ENCODE measurements at places on chromosomes 11 and 22.

GRCh38 chr11:45412521-45412920 is 126.4 kb upstream of the SYT13 start:
- DNase-seq: no peak

DNA sequence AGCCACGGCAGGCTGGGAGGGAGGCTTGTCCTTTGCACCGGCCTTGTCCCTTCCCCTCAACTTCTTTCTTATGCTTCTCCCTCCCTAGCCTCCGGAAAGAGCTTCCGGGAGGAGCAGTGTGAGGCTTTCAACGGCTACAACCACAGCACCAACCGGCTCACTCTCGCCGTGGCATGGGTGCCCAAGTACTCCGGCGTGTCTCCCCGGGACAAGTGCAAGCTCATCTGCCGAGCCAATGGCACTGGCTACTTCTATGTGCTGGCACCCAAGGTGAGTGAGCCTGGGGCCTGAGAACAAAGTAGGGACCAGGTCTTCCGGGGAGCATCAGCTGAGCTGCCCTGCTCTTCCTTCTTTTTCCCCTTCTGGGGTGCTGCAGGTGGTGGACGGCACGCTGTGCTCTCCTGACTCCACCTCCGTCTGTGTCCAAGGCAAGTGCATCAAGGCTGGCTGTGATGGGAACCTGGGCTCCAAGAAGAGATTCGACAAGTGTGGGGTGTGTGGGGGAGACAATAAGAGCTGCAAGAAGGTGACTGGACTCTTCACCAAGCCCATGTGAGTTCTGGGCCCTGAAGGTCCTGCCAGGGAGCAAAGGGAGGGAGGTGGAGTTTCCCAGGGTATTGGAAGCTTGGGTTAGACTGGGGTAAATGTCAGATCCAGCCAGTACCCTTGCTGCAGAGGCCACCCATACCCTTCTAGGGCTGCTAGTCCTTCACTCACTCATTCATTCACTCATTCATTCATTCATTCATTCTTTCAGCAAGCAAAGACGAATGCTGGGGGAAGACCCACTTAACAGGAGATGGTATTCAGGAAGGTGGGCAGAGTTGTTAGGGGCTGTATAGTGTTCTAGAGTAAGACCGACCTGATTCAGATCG is 22.6 kb downstream of the ADAMTS15 start:
- DNase-seq: no peak

GRCh38 chr11:11163236-11163635 is 189.8 kb downstream of the CSNK2A3 start:
- DNase-seq: peak; percentile 35

DNA sequence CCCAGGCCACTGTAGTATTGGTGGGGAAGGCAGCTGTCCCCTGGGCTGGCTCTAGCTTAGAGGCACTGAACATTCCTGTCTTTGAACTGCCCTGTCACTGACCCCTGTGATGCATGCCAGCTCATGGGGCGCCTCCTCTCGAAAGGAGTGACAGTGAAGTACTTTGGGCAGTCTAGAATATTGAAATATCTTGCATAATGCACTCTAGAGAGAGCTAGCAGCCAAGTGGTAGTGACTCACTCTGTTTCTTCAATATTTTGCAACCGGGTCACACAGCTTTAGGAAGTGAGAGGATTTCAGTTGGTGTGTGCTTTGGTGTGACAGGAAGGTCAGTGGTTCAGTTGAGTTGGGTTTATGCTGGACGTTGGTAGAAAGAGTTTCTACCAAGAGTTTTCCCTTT is 35.5 kb upstream of the ST14 start:
- peak; percentile 76 for DNase-seq

DNA sequence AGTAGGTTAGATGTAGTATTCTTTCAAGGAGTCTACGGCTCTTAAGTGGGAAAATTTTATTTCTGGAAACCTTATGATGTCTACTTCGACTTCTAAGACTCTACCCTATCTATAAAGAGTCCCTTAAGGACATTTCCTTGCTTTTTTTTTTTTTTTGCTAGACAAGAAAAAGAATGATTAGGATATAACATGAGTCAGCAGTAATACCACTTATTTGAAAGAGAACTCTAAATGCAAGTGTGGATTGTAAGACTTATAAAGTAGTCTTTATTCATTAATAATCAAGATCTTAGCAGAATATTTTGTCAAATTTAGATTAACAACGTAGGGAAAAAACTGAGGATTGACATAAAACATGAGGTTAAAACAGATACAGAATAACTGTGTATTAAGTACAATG is 71.0 kb downstream of the DKK3 start:
- no peak for DNase-seq

DNA sequence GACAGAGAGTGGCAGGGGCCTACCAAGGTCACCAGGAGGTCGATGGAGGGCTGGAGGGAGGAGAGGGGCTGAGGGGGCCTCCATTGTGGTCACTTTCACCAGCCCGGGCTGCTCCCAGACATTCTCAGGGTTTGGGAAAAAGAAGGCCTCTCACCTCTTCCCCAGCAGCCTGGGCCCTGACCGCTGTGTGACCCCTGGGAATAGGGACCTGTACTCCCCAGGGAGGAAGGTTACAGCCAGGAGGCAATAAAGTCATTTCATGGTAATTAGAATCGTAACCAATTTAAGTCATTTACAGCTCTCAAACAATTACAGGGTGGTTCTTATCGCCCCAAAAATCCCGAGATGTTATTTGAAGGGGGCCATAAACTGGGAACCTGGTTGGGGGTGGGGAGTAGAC is 37.8 kb downstream of the ISX start:
- DNase-seq: no peak

- no peak for DNase-seq
Observed at GRCh38 chr11:5504403-5504921, 5.3 kb downstream of the UBQLN3 start.

GRCh38 chr22:24445481-24446259 is 18.3 kb downstream of the ADORA2A start:
- DNase-seq: no peak

DNA sequence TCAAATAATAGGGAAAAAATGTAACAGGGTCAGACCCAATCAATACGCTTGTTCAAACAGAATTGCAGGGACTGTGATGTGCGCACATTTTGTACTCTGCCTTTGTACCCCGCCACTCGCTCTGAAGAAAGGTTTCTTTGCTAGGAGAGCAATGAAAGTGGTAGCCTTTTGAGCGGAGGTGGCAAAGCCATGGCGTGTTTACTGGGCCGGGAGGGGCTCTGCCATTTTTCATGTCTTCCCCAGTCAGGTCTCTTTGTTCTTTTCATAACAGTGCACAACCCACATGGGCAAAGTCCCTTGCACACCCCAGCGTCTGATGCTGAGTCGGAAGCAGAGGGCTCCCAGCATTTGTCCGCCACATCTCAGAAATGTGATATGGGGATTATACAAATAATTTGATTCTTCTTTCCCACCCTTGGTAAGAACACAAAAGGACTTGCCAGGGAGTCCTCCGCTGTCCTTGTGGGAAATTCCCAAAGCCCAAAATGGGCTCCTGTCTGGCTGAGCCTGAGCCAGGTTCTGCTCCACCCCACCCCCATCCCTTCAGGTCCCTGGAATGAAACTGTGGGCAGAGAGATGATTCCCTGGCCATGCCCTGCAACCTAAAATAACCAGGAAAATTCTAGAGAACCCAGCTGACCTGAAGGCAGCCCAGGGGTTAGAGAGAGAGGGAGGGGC is 36.6 kb downstream of the C11orf58 start:
- DNase-seq: no peak

DNA sequence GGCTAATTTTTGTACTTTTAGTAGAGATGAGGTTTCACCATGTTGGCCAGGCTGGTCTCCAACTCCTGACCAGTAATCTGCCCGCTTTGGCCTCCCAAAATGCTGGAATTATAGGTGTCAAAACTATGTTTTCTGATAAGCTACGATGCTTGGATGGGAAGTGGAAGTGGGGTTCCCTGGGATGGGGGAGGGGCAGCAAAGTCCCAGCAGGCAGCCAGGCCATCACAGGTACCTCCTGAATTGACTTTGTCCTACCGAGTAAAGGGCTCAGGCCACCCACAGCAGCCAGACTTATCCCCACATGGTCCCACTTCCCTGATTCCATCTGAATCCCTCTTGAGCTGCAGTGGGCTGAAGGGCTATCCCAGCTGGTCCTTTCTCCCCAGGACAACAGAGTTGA is 6.9 kb downstream of the FTH1 start:
- no peak for DNase-seq

DNA sequence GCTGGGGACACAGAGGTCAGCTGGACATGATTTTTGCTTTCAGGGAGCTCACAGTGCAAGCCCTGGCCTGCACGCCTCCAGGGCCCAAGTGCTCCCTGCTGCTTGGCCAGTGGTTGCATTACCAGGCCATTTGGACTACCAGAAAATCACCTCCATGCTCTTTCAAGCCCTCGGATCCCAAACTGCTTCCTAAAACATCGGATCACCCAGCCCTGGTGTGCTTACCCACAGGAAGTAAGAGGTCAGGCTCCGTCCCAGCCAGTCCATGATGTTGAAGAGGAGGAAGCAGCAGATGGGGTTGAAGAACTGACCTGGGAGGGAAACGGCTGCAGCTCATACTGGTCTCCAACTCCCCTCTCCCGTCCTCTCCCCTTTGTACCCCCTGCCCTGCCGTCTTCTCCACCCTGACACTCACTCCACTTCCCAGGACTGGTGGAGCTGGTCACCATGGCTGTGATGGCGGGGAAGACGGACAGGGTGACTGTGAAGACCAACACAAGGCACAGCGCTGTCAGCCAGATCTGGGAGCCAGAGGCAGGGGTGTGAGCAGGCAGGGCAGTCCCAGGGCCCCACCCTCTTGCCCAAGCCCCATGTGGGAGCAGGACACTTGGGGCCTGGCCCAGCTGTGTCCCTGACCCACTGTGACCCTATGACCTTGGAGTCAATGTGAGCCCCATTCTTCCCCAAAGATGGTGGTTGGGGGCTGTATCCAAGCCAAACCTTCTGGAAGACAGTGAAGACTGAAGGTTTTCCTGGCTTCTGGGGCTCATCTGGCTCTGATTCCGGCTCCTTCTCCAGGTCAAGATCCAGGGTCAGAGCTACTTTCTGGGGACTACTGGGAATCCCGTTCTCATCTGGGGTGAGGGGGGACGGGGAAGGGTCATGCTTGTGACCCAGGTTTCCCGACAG is 5.6 kb downstream of the SLC29A2 start:
- no peak for DNase-seq

Data from RKO (cell line).